ENCODE measurements at places on chromosomes 4 and X.

GRCh38 chr4:92064574-92064973, 239.2 kb upstream of the GRID2 start:
- no peak for DNase-seq

DNA sequence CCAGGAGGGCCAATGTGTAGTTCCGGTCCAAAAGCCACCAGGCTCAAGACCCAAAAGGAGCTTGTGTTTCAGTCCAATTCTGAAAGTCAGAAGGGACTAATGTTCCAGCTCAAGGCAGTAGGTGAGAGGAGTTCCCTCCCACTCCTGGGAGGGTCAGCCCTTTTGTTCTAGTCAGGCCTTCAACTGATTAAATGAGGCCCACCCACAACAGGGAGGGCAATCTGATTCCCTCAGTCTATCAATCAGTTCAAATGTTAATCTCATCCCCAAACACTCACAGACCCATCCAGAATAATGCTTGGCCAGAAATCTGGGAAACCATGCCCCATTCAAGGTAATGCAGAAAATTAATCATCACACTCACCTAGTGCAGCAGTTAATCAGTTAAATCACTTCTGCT, 35.8 kb upstream of the RASGEF1B start:
- no peak for DNase-seq

- DNase-seq, result no peak
Observed at GRCh38 chr4:20754036-20754435, 53.8 kb downstream of the PACRGL start.

DNA sequence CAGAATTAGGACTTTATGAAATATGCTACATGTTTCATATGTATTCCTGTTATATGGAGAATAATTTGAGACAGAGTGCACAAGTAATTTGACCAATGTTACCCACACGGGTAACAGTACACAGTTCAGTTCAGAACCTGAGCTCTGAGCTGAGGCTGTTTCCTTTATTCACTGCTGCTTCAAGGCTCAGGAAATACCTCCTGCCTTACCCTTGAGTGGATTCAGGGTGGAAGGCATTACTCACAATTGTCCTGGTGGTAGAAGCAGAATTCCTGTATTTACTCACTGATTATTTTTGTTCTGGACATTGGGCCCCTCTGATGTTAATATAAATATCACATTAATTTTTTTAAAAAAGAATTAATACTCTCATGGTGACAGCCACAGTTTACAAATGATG, 73.5 kb upstream of the CAMK2D start:
- no peak for DNase-seq

DNA sequence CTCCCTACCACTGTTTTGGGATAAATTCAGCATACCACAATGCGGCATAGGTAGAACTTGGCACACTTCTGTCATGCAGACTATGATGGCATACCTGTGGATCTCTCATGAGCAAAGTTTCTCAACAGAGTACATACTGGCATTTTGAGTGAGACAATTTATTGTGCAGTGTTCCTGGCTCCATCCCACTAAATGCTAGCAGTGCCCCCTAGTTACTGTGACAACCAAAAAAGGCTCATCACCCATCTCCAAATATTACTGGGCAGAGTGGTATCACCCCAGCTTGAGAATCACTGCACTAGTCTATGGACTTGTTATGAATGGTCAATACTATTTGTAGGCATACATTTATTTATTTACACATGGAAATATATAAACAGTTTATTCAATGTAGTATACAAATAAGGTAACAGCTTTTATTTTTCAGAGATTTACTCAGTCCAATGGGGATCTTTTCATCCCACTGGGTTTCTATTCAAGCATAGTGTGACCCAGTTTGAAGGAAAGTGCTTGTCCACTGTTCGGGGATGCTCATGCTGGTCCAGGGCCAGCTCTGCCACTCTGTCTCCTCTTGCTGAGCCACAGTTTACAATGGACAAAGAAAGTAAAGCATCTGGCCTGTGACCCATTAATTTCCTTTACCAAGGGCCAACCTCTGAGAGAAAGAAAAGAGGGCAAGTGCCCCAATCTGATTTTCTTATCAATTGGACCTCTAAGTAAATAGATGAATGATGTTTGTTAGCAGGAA, 81.0 kb upstream of the IL2 start:
- no peak for DNase-seq

- DNase-seq, result no peak
Observed at GRCh38 chr4:84878090-84878489, 88.4 kb downstream of the WDFY3 start.
